ENCODE measurements at places on chromosomes 2 and 18. TPM values are rescaled to one million over a fixed set of nuclear protein-coding genes. Genes with fewer than 3 reads are reported as not detected.

GRCh38 chr18:8794156-8794933 lies 89.0 kb downstream of the MTCL1 start:
- H3K36me3 ChIP-seq, result no peaks in the 10 kb centered on the region
- no peak for DNase-seq
- H3K27ac ChIP-seq, result no peak overlapping the region

DNA sequence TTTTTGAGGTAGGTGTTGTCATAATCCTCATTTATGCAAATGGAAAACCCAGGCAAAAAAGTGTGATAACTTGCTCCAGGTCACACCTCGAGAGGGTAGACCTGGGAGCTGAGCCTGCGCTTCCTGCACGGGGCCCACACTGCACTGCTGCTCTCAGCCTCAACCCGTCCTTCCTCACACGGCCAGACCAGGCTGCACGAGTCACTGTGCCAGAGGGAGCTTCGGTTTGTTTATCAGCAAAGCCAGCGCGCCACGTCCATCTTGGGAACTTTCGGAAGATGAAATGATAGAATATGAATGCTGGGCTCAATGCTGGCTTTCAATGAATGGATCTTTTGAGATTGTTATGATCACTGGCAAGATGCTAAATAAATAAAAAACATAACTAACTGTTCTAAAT lies 14.4 kb downstream of the COPS9 start:
- H3K36me3 ChIP-seq, result peaks cover 3% of the 10 kb centered on the region
- H3K4me3 ChIP-seq, result no peak overlapping the region
- peaks cover 11% of the 10 kb centered on the region for H3K4me1 ChIP-seq
- H3K27me3 ChIP-seq, result peaks cover 18% of the 10 kb centered on the region

The PROKR1 gene
- total RNA-seq, result not detected

The CEBPZ gene
- 67.7 TPM for total RNA-seq

The REG1A gene
- total RNA-seq, result not detected

Measured in activated T-cell treated with anti-CD3 and anti-CD28 coated beads, Interleukin-2, amount 50 U/mL, for 72 hours (primary cell).